ENCODE measurements at places on chromosomes 2 and 18.

GRCh38 chr2:18432999-18433398, 127.5 kb downstream of the RDH14 start:
- DNase-seq: no peak

GRCh38 chr2:235406430-235406829, 87.4 kb upstream of the AGAP1 start:
- no peak for DNase-seq

- DNase-seq: no peak
Observed at GRCh38 chr2:105744909-105745853, at the start of gene NCK2. Gene NCK2, plus strand, starts transcription at chr2:105744912. Its CDS starts 110,152 bp downstream, at chr2:105855064.

DNA sequence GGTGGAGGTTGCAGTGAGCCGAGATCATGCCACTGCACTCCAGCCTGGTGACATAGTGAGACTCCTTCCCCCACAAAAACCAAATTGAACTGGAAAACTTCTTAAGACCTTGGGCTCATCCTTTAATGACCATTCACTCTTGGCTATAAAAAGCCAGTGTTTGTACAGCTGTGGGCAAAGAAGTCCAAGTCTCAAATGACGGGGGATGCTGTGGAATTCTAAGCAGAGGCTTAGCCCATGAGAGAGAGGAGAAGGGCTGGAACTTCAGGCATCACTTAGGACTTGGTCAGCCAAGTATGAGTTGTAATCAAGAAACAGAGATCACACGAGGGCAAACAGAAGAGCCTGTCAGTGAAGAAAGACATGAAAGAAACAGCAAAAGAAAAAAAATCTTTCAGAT, 79.3 kb upstream of the POU3F3 start:
- no peak for DNase-seq

DNA sequence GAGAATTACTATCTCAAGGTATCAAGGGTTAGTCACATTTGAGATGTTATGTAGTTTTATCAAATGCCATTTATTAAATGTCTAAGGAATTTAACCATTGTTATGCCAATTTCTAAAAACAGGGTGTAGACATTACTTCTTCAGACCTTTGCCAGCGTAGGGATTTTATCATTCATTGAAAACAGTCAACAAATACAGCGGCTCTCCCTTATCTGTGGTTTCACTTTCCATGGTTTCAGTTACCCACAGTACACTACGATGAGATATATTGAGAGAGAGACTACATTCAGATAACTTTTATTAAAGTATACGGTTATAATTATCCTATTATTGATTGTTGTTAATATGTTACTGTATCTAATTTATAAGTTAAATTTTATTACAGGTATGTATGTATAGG, 234.7 kb downstream of the TMX3 start:
- no peak for DNase-seq

DNA sequence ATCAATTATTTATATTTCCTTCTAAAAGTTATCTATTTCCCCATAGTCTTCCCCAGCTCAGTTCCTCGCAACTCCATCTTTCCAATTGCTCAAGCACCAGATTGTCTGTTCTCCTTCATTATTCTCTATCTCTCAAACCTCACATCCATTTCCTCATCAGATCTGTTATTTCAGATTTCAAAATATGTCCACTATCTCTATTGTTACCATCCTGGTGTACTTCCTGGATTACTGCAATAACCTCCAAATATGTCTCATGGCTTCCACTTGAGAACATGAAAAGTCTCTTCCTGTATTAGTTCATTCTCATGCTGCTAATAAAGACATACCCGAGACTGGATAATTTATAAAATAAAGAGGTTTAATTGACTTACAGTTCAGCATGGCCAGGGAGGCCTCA, 641.7 kb upstream of the ZEB2 start:
- no peak for DNase-seq

DNA sequence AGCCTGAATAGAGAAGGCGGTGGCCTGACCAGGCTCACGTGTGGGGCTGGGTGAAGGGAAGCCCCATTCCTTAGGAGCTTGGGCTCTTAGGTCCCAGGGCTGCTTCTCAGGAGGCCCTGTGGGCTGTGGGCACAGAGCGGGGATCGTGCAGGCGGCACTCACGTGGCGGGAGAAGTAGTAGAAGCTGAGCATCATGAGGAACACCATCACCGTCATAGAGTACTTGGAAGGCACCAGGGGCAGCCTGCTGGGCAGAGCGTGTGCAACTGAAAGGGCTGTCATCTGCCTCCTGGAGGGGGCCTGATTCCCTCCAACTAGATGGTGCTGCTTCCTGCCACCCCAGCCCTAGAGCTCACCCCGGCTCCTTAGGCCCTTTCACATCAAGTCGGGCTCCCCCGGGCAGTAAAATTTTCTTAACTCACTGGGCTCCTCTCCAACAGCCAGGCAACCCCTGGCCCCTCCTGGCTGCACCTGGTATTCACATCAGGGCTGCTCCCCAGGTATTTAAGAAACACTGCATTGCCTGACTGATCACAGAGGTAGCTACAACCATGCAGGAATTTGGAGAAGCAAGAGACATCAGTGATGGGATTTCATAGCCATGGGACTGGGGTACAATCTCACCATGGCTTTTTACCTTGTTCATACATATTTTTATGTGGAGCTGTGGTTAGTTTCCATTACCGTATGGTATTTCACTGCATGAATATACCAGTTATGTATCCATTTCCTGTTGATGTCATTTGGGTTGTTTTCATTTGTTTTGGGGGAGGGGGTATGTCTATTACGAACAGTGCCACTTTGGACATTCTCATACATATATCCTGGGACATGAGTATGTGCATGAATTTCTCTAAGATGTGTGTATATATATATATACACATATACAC, 32.9 kb downstream of the CENPO start:
- DNase-seq: no peak

- DNase-seq: no peak
Observed at GRCh38 chr2:38601463-38602135, 1.1 kb downstream of the HNRNPLL start.

DNA sequence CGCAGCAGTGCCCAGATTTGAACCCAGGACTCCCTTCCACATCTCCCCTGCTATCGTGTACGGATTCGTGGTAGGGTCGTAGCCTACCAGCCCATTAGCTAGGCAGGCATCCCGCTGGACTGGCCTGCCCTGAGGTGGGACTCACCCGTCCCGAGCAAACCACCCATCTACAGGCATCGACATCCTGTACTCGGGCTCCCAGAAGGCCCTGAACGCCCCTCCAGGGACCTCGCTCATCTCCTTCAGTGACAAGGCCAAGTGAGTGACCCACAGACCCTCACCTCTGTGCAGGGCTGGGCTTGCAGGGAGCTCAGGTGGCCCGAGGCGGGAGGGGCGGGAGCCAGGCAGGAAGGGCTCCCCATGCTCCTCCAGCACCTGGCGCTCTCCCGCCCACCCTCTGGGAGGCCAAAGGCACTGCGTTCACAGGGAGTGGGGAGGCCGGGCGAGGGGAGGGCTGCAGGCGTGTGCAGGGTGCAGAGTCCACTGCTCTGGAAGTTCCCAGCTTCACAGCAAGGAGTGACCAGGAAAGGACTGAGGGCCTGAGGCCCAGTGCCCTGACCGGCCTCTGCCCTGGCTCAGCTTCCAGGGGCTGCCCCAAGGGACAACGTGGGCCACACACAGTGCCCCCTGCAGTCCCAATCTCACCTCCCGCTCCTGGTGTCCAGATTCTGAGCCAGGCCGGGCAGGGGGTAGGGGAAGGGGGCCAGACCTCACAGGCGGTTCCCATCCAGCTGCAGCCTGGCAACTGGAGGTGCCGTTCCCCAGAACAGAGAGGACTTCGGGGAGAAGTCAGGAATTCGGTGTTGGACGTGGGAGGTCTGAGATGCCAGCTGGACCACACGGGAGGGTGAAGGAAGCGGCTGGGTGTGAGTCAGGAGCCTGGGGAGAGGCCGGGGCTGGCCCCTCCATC, 5.4 kb downstream of the AGXT start:
- DNase-seq: no peak

- DNase-seq: no peak
Observed at GRCh38 chr2:165113414-165113813, 90.4 kb downstream of the SCN3A start.

GRCh38 chr2:50782543-50782942, 249.4 kb downstream of the NRXN1 start:
- no peak for DNase-seq

GRCh38 chr2:15136639-15137038, 424.5 kb downstream of the NBAS start:
- no peak for DNase-seq

- no peak for DNase-seq
Observed at GRCh38 chr2:9941196-9941995, 10.1 kb upstream of the GRHL1 start.

DNA sequence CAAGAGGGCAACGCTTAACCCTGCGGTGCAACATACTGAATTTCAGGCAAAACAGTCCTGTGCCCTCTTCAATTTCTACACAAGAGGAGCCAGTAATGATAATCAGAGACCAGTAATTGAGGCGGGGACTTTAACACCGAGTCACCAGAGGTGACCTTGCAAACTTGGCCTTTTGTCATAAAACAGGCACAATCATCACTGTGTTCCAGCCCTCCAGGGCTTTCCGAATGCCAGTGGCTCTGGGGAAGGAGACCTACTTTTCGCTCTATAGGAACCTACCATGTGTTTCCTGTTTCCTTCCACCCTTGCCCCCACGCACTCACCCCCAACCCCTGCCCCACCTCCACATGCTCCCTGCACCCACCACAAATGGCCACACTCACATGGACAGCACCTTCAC, 47.2 kb upstream of the LOXHD1 start:
- no peak for DNase-seq

DNA sequence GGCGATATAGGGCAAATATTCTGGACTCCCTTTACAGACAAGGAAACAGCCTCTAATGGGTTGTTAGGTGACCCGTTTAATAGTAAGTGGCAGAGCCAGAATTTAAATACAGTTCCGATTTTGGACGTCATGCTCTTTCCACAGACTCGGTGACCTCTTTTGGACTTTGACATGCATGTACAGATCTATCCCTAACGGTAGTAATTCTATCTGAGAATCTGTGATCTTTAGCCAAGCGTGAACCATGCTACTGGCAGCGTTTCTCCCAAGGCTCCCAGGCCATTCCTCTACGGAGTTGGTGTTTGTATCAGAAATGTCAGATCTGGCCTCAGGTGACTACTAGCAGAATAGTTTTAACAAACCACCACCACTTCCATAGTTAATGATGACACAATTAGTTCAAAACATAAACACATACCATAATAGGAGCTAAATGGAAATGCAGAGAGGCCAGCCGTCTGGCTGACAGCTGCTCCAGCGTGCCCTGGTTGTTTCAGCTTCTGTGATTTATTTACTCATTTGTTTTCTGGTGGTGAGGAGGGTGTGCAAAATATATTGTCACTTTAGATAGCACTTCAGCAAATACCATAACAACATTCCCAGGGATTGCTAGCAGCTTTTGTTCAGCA, 304.6 kb upstream of the LYPD1 start:
- no peak for DNase-seq

GRCh38 chr2:23381084-23381483, 3.9 kb upstream of the KLHL29 start:
- no peak for DNase-seq

DNA sequence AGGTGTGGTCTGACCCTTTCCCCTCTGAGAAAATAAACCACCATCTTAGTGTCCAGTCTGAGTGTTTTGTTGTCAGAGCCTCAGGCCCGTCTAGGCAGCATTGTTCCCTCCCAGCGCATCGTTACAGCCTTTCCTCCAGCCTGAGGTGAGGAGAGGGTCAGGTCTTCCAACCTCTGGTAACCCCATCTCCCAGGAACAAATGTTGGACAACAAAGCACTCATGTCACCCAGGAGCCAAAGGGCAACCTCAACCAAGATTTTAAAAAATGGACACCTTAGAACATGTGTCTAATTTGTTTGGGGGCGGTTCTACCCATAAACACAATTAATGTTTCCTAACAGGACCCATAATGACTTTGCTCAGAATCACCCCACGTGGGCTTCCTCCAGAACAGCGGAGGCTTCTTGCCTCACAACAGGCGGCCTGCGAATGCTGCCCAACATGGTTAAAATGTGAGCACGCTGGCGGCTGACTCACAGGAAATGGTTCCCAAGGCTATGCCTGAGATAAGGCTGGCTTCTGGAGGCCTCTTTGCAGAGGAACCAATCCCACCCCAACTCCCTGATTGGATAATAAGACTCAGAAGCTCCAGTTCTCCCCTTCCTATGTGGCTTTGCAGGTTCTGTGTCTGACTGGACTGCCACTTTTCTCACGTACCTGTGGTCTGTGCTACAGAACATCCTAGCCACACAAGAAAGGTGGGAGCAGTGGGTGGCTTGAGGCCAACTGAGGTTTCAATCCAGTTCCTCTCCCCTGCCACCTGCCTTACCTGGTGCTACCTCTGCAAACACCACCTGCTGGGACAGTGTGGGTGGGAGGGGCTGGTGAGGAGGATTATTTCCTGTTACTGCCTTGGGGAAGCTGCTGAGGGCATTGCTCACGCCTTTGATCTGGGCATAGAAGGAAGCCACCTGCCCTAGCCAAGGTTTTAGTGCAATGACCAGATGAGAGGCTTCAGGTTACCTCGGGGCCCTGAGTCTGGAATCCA, 108.8 kb downstream of the B3GNT2 start:
- peak; percentile 42 for DNase-seq

GRCh38 chr2:102126660-102127059, 15.9 kb upstream of the IL1R1 start:
- no peak for DNase-seq

- DNase-seq: no peak
Observed at GRCh38 chr2:47026748-47027534, 111.3 kb upstream of the MCFD2 start.

- no peak for DNase-seq
Observed at GRCh38 chr18:68640861-68641260, 74.0 kb downstream of the TMX3 start.

DNA sequence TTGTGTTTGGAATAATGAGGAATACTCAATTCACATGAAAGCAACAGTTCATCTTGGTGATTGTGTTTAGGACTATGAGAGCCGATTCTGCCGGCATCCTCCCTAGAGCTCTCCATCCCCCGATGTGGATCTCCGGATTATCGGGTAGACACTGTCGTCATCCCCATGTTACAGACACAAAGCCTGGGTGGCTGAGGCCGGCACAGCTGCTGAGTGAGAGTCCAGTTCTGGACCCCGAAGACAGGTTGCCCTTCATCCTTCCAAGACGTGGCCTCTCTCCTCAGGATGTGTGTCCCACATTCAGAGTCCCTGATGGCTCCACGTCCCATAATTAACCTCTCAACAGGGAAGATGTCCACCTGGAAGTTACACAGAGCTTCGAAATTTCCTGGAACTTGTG, 129.3 kb downstream of the HDAC4 start:
- DNase-seq: no peak

- peak; percentile 66 for DNase-seq
Observed at GRCh38 chr18:77062518-77063003, 70.0 kb downstream of the MBP start.

DNA sequence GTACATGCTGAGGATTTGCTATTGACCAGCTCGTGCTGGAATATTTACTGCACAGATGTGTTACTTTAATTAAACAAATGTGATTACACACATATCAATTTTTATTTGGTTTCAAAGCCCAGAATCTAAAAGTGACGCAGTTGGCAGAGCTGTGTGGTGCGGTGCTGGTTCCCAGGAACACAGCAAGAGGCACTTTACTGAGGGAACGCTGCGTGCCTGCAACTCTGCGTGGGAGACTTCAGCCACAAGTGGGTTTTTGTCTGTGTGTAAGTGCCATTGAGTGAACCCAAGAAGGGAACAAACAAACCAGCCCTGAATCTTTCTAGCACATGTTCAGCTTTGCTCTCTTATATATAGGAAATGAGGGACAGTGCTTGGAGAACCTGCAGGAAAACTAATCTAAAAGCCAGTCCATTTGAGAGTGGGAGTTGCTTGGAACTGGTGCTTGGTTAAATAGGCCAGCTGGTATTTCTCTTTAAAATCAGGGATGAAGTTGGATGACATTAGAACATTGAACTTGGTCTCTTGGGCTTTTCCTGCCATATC, 196.6 kb upstream of the CELF4 start:
- no peak for DNase-seq

Measured in T-helper 2 cell (primary cell).